Mucosa of gallbladder (tissue), 1 donor: ENCODE measurements at places on chromosomes 13 and 19. TPM values are rescaled to one million over a fixed set of nuclear protein-coding genes. Genes with fewer than 3 reads are reported as not detected.

DNA sequence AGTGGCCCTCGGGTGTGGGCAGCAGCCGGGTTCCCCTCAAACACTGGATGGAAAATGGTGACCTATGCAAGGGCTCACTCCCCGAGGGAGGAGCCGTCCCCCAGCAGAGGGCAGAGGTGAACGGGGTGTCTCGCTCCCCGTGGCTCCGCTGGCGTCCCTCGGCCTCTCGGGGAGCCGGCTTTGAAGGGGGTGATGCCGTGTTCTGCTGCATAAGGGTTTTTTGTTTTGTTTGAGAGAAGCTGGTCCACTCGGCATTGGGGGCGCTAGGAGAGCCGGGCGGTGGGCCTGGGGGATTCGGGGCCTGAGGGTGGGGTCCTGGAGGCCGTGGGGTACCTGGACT is 4.0 kb downstream of the EFNA2 start:
- DNase-seq, result no peak

- DNase-seq, result no peak
These were observed 64.2 kb upstream of the ZNF85 start for GRCh38 chr19:20858861-20859260.

GRCh38 chr19:40461669-40462221 is 3.8 kb downstream of the BLVRB start:
- DNase-seq, result peak; percentile 28

DNA sequence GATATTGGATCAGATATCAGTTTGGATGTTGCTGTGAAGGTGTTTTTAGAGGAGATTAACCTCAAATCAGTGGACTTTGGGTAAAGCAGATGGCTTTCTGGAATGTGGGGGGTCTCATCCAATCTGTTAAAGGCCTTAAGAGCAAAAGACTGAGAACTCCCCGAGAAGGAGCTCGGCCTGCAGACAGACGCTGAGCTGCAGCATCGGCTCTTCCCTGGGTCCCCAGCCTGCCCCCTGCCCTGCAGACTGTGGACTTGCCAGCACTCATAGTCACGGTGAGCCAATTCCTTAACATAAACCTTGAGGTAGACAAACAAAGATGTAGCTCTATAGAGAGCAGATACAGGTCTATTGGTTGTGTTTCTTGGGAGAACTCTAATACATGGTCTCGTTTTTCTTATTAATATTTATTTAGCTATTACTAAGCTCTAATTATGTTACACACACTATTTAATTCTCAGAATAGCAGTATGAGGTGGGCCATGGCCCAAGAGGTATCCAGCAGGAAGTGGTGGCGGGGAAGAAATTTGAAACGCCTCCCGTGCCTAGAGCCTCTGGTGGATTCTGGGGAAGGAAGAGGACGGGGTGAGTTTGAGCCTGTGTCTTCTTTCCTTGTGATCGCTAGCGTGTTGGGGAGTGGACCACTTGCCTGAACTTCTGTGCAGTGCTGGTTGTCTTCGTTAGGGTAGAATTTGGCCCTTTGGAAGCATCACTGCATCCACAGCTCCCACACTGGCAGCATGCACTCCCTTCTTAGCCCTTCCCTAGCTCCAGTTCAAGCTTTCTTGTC is 305.3 kb downstream of the TEX29 start:
- no peak for DNase-seq

GRCh38 chr19:19257137-19257536 is 16.0 kb downstream of the TM6SF2 start:
- no peak for DNase-seq

DNA sequence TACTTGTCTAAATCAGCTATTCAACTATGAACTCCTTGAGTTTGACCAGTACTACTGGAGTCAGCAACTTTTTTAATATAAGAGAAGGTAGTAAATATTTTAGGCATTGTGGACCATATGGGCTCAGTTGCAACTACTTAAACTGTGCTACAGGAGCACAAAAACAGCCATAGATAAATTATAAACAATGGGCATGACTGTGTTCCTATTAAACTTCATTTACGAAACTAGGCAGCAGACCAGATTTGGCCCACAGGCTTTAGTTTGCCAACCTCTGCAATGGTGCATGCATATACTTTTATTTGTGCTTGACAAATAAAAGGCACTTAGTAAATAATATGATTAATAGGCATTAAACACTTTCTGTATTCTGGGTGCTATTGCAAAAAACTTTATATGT is 7.6 kb downstream of the FNDC3A start:
- no peak for DNase-seq

- peak; percentile 87 for DNase-seq
These were observed 9.1 kb downstream of the SPACA6 start for GRCh38 chr19:51702103-51702824.

DNA sequence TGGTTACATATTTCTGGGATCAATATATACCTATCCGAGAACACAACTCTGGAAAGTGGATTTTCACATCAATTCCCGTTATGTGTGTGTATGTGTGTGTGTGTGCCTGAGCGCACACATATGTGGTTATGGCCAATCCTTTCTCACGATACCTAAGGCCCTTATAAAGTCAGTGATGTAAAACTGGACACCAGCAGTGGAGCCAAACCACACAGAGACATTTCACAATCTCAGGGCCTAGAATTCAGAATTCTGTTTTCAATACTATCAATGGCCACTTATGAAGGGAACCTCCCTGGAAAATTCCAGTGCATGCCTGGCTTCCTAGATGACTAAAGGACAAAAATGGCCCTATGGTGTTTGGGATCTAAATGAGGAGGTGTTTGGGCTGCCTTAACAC is 187.3 kb upstream of the UBL3 start:
- no peak for DNase-seq

DNA sequence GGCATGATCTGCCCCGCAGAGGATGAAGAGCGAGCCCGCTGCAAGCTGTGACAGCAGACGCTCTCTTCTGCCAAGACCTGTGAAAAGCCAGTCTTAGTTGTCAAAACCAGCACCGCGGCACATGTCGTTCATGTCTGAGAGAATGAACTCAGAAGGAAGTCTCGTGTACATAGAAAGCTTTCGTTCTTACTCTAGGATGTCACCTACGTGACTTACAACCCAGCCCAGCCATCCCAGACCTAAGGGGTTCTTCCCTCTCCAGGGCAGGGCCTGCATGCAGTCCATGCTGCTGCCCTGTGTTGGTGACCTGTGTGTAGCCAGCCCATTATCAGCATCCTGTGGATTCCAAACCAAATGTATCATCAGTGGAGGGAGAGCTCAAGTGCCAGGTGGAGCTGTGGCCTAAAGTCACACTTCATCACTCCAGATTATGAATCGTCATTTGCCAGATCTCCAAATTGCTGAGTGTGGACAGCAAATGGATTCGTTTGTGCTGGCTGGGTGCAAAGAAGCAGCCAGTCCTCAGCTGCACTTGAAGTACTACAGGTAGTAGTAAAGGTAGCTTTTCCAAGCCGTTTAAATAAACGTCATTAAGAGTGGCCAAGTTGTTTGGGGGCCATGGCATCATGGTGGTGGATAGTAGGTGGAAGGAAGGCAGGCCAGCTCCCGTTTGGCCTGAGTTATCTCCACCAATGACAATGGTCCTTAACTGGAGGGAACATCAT is 73.9 kb upstream of the GPR183 start:
- DNase-seq, result no peak

DNA sequence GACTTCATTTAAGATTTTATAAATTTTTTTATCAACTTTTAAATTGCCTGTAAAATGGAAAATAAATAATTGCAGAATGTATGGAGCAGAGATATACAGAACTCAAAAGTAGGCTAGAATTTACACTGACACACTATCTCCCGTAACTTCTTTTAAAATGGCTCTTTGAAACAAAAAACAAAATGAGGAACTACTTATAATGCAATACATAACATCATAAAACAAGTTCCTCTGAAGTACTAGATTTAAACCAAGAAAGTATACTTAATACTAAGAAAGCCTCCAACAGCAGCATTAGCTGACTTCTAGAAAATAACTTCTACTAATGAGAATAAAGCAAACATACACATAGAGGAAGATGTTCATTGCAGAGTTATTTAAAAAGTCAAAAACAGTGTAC is 17.0 kb downstream of the RBM26 start:
- DNase-seq, result no peak

- no peak for DNase-seq
These were observed 397.7 kb downstream of the UQCRFS1 start for GRCh38 chr19:28815257-28815656.

GRCh38 chr19:38064661-38065425 is 157.8 kb downstream of the SIPA1L3 start:
- no peak for DNase-seq

DNA sequence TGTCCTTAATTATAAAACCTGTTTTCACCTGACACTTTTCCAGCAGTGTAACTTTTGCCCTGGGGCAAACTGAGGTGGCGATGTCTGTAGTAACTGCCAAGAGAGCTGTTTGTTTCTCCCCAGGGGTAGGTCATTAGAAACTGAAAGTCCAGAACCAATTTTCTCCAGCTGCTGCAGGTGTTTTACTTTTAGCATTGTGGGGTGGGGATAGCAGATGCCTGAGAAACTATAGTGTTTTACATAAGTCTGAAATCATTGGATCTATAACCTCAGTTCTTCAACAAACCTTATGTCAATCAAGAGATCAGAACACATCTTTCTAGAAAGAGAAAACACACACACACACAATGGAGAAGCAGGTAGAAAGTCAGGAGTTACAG is 92.7 kb downstream of the LHFPL6 start:
- no peak for DNase-seq

DNA sequence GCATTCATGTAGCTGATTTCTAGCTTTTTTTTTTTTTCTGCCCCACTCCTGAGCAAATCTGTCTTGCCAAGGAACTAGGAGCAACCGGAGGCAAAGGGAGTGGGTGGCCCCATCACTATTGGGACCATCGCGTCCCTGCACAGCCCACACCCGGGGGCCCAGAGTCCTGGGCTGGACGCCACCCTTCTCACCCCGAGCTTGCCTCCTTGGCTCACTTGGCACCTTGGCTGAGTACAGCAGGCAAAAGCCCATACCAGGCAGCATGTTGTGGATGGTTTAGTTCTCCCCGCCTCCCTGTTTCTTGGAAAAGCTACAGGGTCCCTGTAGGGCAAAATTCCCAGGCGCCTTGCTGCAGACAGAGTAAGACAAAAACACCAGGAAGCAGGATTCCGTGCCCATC is 13.7 kb downstream of the SMIM24 start:
- peak; percentile 39 for DNase-seq

DNA sequence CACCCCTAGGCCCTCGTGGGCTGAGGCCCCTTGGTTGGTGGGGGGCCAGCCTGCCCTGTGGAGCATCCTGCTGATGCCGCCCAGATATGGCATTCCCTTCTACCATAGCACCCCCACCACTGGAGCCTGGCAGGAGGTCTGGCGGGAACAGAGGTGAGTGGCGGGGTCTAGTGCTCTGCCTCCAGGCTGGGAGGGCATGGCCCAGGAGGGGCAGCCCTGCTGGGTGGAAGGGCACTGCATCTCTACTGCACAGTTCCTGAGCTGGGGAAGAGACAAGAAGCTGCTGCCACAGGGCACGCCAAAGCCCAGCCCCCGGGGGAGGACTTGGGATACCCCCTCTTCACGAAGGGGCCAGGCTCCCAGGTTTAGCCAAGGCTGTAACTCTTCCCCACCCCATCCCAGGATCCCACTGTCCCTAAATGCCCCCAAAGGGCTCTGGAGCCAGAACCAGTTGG is 2.4 kb upstream of the KMT2B start:
- no peak for DNase-seq

DNA sequence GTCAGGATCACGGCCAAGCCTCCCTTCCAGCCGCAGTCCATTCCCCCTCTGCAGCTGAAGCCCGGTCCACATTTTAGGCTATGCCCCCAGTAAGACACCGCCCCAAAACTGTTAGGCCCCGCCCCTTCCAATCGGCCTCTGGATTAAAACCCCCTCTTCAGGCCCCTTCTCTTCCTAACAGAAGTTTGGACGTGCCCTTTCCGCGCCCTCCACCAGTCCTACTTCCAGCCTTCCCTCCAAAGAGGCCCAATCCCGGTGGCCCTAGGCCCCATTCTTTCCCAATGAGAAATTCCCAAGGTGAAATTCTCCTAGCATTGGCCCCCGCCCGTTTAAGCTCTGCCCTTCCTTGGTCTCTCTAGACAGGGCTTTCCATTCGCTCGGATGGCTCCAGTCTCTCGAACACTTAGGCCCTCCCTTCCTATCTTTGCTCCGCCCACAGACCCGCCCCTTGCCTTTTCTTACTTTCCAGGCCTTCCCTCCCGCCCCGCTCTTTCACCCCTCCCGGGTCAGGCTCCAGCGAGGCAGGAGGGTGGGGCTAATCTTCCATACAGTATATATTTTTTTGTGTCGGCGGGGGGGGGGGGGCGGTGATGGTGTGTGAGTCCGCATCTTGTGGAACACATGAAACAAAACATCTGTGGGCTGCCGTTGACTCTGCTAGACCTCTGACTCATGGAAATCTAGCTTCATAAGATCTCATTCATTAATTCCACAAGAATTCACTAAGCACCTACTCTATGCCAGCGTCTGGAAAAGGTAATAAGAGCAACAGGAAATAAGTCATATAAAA is 13.6 kb downstream of the LTBP4 start:
- peak; percentile 87 for DNase-seq

DNA sequence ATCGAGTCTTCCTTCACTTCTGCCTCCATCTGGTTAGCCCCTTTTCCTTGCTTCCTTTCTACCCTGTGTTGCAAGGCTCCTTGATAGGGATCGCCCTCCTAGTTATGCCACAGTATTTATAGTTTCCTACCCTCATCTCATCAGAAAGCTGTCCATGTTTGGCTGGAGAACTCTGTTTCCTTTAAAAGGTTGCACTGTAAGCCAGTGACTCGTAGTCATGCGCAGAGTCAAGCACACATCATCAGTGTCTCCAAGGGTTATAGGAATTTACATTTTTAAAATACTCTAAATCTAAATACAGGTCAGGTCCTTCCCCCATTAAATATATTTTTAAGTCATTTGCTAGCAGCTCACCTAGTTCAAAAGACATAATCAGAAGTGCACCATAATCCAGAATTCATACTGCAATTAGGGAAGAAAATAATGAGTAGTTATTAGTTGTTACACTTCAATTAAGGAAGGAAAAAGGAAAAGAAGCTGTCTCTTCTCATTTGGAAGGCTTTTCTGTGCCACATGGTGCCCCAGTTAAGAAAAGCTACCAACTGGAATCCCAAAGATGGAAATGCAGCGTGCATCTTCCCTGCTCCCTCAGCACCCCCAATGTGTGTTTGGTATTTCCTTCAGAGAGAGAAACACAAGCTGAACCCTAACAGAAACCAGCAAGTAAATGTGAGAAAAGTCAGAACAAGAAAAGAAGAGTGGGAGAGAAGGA is 81.0 kb downstream of the GPR12 start:
- no peak for DNase-seq

GRCh38 chr19:18425515-18426415 is 6.6 kb downstream of the SSBP4 start:
- no peak for DNase-seq

The HSPB6 gene
- 654 TPM for total RNA-seq

The NKPD1 gene
- 0.52 TPM for total RNA-seq

The KLF2 gene
- total RNA-seq, result 91.4 TPM

The ZNF675 gene
- 13.6 TPM for total RNA-seq

The ZNF560 gene
- total RNA-seq, result not detected

The SPC24 gene
- total RNA-seq, result 2.1 TPM

The LILRA1 gene
- total RNA-seq, result 1.9 TPM
